ENCODE measurements at places on chromosomes 7 and 10. TPM values are rescaled to one million over a fixed set of nuclear protein-coding genes. Genes with fewer than 3 reads are reported as not detected.

OR13A1 gene
- not detected for total RNA-seq

ACTL6B gene
- total RNA-seq = not detected

RPEL1 gene
- not detected for total RNA-seq

BEND7 gene
- 6.0 TPM for total RNA-seq

OR2A12 gene
- total RNA-seq = not detected

MAGI2 gene
- total RNA-seq = 7.7 TPM

AOAH gene
- 0.33 TPM for total RNA-seq

FRG2B gene
- not detected for total RNA-seq

CALHM3 gene
- total RNA-seq = not detected

DNA sequence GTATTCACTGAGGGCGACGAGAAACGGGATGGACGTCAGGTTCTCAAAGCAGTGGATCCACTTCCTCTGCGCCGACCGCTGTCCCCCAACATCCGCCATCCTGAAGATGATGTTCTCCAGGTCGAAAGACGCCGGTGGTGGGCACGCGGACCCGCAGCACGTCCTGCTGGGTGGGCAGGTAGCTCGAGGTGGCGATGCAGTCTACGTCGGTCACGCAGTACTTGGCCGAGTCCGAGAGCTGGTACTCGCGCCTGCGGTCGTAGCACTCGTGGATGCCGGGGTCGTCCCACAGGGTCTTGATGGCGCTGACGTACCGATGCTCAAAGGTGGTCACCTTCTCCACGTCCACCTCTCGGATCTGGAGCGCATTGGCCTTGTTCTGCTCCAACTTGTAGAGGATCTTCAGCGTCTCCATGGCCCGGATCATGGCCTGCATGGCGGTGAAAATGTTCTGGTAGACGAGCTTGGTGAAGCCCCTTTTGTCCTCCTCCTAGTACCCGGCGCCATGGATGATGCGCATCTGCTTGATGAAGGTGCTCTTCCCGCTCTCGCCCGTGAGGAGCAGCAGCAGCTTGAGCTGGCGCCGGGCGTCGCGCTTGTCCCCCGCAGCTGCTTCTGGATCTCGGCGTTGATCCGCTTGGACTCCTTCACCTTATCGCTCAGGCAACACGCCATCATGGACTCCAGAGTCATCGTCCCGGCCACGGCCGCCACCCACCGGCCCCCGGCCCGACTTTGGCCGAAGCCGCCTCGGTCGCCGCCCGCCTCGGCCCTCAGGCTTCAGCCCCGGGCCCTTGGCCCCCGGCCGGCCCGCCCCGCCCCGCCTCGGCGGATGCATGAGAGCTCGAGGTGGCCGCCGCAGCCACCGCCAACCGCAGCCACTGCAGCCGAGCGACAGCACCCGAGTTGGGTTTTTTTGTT lies 122.9 kb upstream of the KCTD7 start:
- DNase-seq = no peak

- DNase-seq = no peak
Observed at GRCh38 chr10:131755200-131755599, 145.6 kb upstream of the PPP2R2D start.

- DNase-seq = no peak
Observed at GRCh38 chr10:132517951-132518521, 19.6 kb upstream of the INPP5A start.

GRCh38 chr7:91050677-91051076 lies 213.6 kb upstream of the FZD1 start:
- no peak for DNase-seq

DNA sequence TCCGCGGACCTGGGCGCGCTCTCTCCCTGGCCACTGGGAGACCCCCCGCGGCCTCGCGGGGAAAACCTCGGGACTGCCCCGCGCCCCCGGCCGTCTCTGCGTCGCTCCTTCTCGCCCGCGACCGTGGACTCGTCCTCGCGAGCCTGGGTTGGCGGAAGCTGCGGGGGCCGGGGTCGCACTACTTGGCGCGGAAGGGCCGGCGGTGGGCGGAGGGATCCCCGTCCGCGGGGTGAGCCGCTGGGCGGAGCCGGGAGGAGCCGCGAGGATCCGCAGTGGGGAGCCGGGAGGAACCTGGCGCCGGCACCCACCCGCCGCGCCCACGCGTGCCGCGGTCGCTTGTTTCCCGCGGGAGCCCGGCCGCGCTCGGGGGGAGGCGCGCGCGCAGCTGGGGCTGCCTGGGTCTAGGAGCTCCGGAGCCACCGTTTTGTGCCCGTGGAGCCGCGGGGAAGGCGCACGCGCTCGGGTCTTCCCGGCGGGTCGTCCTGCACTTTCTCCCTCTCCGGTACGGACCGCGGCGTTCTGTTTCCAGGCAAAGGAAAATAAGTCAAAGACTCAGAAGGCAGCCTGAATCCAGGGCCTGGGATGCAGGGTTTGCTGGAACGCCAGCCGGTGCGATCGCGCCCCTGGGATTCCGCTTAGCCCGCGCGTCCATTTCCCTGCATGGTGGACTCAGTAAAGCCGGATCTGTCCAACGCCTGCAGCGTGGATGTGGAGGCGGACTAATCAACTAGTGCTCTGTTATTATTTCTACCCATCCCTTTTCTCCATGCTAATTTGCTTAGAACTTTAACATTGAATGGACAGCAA lies 28.7 kb upstream of the KMT2C start:
- DNase-seq = peak; percentile 51

DNA sequence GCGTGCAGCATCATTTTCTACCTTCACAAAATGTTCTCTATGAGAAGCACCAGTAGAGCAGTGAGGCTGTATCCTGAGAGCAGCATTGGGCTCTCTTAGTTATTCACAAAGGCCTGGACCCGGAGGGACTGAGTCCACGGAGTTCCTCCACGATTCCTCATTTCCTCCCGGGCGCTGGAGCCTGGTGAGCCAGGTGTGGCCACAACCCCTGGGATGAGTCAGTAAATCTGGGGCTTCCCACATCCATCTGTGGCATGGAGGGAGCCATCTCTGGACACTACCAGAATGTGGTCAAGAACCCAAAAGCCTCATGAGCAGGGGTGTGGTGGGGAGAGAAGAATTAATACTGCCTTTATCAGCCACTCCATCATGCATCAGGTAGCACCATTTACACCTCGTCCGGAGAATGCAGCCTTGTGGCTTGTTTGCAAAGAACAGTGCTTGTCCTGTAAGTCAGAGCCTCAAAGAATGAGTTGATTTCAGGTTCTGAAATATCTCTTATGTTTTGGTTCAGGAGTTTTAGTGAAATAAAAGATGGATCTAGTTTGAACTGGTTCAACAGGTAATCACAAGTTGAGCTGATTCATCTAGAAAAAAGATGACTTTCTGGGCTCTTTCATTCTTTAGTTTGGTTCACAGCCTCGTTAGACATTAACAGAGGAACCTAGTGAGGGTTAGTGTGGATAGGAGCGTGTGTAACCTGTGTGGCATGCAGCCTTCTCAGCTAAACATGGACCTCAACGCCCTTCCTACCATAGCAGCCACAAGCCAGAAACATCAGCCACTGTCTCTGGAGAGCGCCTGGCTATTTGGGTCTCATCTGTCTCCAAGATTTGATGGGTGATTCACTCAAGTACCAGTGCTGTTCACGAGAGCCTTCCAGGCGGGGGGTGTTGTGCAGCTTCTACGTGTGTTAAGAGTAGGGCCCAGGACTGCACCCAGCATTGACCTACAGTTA lies 95.2 kb downstream of the WDR37 start:
- peak; percentile 32 for DNase-seq

DNA sequence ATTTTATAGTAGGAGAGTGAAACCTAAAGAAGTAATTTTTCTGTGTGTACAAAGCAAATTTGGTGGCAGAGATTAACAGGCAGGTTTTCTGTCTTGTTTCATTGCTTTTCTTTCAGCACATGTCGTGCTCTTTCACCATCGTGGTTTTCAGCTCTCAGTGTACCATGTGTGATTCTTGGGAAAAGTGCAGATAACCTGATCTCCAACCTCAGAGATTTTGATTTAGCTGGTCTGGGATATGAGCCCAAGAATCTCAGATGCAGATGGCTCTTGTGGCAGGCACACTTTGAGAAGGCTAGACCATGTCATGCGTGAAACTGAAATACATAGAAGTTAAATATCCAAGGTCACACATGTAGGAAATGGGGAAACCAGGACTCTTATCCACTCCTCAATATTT lies 317.4 kb downstream of the EXOC4 start:
- DNase-seq = no peak

DNA sequence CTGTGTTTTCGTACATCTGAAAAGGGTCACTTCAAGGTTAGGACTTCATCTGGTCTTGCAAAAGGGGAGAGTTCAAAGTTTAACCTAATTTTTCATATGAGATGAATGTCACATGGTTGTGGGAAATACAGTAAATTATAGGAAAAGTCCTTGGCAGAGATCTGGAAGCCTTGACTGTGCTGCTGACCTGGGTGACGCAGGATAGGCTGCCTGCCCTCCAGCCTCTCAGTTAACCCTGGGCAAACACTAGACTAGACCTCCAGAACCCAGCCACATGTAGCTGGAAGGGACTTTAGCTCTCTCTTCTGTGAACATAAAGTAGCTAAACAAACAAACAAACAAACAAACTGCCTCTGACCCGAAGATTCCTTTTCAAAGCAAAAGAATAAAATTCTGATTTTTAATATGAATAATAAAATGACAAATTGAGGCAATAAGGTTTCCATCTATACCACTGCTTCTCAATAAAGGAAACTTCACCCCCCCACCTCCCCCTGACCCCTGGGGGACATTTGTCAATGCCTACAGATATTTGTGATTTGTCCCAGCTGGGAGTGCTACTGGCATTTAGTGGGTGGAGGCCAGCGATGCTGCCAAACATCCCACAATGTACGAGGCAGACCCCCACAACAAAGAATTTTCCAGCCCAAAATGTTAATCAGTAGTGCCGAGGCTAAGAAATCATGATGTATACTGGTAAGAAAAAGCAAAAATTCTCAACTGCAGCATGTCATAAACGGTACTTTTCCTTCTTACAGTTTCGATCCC lies 75.2 kb upstream of the PRR15 start:
- DNase-seq = no peak

DNA sequence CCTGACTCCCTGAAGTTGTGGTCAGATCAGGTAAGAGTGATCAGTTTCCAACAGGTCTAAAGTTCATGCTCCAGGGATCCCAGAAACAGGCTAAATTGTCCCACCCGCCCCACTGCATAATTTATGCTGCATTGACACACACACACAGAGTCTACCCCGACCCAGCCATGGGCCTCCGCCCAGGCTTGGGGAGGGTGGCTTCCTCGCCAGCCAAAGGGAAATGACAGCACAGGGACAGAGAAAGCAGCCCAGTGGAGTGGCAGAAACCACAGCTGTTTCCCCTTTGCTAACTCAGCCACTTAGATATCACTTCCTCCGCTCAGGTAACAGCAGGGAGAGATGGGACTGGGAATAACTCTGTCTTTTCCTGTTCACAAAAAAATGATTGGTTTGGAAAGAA lies 9.4 kb downstream of the SH3PXD2A start:
- DNase-seq = no peak

DNA sequence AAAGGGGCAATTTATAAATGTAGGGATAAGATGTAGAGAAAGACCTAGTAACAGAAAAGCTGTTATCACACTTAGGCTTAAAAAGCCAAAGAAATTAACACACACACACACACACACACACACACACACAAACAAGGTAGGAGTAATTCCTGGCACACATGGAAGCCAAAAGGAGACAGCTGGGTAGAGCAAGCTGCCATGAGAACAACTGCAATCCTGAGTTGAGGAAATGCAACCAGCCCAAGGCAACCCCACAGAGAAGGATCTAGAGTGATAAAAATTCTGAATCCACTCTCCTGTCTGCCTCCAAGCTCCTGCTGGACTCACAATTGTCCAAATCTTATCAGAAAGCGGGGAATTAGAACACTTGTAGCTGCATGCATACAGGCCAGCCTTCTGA lies 229.1 kb upstream of the DGKB start:
- DNase-seq = no peak
